ENCODE measurements at places on chromosomes 1 and 21.

DNA sequence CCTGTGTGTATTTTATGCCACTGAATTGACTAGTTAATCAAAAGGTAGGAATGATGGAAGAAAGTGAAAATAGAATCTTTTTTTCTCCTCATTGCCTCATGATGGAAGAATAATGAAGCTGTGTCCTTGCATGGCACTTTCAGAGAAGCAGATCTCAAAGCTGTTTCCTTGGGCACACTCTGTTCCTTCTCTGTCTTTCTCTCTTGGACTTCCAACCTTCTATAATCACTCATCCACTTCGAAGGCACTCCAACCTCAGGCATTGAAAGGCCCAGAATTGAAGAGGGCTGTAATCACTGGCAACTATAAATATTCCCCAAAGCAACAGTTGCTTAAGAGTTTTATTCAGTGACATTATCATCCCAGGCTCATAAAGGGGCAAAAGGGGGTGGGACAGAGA is 31.1 kb upstream of the DNASE2B start:
- no peak for DNase-seq

- no peak for DNase-seq
These were observed 108.8 kb downstream of the KIAA0319L start for GRCh38 chr1:35448344-35448801.

DNA sequence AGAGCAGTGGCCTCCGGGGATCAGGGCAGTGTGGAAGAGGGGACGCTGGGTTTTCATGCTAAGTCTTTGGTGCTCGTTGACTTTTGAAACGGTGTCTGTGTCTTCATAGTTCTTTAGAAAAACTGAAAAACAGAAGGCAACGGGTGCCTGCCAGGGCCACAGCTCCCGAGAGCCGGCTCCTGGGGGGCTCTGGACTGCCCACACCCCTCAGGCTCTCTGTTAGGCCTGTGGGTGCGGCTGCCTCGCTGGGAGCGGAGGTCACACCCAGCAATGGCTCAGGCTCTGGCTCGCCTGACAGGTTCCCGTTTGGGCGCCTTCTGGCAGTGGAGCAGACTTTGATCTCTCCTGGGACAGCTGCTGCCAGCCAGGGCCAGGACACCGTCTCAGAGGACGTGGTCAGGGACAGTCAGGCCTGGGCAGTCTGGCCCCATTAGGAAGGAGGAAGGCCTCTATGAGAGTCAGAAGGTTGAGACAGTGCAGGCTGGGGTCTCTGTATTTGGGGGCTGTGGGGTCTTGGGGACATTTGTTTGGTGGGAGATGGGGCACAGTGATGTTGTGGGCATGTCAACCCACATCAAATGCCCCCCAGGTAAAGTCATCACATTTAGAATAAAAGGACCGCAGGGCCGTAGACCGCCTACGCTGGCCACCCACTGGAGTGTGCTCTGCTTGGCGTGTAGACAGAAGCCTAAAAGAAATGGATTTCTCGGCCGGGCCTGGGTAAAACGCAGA is 5.6 kb downstream of the ARHGEF16 start:
- no peak for DNase-seq

GRCh38 chr1:27727126-27727525 is 1.4 kb downstream of the FAM76A start:
- no peak for DNase-seq

GRCh38 chr21:20570824-20571232 is 427.4 kb upstream of the NCAM2 start:
- no peak for DNase-seq

GRCh38 chr1:26177182-26177684 is at the start of gene CNKSR1:
Gene CNKSR1, plus strand, starts transcription at chr1:26177491. Its CDS starts 57 bp downstream, at chr1:26177548.
- no peak for DNase-seq

GRCh38 chr1:80675454-80675853 is 1125.3 kb upstream of the ADGRL2 start:
- DNase-seq = no peak

- DNase-seq = no peak
These were observed 73.6 kb downstream of the RGS13 start for GRCh38 chr1:192709544-192709943.

GRCh38 chr1:225999912-226000337 is 782 bp upstream of the SDE2 start:
- no peak for DNase-seq
